COLO829 (cell line): ENCODE measurements at places on chromosomes 1 and 21.

DNA sequence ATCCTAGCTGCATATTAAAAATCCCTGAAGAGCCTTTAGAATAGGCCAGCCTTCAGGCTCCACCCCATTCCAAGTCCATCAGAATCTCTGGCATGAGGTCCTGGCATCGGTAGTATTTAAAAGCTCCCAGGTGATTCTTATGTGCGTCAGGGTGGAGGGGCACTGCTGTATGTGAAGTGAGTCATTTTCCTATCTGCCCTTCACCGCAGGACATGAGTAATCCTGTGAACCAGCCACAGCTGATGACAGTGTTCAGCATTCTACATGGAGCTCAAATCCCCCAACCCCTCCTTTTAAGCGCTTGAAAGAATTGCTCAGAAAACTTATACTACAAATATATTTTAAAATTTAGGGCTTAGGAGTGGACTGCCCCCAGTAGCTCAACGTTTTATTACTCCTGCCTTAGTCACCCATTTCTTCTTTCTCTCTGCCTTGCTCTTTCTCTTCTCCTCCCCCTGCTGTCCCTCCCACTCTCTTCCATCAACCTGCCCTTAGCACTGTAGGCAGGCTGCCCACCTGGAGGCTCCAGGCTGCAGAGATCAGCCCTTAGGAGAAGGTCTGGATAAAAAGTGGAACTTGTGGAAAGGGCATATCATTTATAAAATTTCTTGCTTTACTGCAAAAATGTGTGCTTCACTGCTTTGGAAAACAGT, 73.8 kb upstream of the ZNF281 start:
- DNase-seq, result peak; percentile 82

DNA sequence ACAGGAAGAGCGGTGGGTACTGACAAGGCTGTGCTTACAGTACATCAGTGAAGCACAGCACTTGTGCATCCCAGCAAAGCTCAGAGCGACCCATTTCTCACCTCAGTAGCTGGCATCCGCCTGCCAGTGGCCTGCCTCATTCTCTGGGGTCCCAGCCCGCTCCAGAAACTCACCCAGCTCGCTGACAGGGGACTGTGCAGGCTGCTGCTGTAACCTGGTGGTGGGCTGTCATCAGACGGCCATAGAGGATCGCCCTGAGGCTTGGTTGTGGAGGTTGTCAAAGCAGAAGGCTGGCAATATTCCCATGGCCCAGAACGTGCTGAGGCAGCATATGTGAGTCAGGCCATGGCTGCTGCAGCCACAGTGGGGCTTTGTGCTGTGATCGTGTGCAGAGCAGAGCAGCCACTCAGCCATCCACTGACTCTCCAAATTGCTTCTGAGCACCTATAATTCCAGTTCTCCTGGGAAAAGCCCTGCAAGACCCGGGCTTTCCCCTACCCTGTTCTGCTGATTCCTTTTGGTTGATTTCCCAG, 13.6 kb upstream of the GPR137B start:
- DNase-seq, result peak; percentile 96

DNA sequence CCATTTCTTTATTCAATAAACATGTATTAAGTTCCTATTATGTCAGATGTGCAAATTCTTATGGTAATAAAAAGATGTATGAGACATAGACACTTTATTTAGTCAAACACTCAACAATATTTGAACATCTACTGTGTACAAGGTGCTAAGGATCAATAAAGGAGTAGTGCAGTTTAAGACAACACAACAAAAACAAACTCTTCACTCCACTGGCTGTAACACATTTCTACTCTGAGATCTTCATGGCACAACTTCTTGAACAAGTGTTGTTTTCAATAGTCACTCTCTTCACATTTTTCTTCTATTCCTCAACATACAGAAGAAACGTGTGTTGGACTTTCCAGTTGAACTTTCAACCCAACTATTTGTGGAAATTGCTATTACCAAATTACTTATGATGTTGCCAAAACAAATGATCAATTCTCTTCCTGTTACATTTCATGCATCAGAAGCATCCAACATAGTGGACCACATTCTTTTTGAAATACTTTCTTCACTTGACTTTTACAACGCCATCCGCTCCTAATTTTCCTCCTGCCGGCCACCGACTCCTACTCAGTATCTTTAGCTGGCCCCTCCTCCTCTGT, 25.4 kb downstream of the HSD3B1 start:
- no peak for DNase-seq

DNA sequence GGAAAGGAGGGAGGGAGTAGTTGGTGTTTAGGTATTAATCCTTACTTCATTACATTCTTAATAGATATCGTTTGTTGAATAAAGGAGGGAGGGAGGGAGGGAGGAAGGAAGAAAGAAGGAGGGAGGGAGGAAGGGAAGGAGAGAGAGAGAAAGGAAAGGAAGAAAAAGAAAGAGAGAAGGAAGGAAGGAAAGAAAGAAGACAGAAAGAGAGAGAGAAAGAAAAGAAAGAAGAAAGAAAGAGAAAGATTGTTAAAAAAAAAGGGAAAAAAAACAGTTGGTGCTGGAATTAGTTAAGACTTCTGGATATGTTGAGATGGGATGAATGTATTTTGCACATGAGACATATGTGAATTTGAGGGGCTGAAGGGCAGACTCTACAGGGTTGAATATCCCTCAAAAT, 44.1 kb upstream of the ZSWIM5 start:
- no peak for DNase-seq

DNA sequence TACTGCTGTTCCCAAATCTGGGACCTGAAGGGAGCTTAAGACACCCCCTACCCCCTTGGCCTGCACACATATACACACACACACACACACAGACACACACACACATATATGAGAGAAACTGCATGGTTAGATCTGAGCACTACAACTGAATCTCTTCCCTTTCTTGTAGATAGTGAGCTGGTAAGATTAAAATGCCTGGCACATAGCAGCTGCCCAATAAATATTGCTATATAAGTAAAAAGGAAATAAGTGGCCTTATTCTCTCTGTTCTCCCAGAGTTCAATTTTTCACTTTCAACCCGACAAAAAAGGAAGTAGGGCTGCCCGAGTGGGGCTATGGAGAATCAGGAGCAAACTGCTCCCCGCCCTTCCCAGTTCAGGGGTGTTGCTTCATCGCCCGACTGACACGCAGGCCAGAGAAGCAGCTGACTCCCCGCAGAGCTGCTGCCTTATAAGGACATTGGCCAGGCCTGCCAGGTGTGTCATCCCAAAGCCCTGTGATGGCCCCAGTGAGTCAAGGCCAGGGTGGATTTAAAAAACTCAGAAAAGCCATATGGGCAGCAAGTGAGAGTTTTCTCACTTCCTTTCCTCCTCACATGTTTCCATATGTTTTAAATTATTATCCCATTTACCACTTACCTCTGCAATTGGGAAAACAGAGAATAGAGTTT, 106.5 kb upstream of the SLC44A3 start:
- no peak for DNase-seq

DNA sequence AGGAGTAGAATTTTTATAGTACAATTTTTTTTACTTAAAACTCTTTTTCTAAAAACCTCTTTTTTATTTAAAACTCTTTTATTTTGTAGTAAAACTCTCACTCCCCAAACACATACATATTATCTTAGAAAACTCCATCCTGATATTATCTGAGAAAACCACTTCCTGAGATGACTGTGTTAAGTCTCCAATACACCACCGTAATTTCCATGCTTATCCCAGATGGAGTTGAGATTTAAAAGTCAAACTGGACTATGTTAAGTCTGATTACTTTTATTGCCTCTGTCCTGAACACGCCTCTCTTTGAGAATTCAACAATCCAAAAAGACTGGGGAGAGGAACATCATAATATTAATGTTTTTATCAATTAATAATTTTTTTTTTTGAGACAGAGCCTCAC, 3.7 kb downstream of the SEC16B start:
- no peak for DNase-seq

DNA sequence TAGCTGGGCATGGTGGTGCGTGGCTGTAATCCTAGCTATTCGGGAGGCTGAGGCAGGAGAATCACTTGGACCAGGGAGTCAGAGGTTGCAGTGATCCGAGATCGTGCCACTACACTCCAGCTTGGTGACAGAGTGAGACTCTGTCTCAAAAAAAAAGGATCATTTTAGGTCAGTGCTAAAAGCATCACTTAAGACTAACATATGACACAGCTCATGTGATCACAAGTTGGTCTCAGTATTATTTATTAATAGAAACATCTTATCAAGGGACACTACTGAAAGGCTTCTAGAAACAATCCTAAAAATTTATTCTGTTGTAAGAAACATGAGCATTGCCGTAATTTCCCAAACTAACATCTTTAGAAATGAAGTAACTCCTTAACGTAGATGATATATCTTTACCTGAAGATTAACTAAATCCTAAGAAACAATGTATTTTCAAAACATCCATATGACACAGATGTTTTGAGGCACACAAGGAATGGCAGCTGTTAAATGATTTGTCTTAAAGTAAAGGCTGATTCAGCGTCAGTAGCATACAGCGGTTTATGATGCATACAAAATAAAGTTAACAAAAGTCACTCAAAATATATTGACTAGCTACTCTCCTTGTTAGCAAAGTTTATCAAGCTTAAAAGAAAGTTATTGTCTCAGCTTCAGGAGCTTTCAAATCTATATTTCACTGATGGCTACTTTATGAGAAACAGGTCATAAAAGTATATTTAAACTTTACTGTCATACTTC, 2.6 kb downstream of the NIBAN1 start:
- no peak for DNase-seq

- no peak for DNase-seq
Observed at GRCh38 chr1:219650880-219651279, 38.0 kb upstream of the ZC3H11B start.

DNA sequence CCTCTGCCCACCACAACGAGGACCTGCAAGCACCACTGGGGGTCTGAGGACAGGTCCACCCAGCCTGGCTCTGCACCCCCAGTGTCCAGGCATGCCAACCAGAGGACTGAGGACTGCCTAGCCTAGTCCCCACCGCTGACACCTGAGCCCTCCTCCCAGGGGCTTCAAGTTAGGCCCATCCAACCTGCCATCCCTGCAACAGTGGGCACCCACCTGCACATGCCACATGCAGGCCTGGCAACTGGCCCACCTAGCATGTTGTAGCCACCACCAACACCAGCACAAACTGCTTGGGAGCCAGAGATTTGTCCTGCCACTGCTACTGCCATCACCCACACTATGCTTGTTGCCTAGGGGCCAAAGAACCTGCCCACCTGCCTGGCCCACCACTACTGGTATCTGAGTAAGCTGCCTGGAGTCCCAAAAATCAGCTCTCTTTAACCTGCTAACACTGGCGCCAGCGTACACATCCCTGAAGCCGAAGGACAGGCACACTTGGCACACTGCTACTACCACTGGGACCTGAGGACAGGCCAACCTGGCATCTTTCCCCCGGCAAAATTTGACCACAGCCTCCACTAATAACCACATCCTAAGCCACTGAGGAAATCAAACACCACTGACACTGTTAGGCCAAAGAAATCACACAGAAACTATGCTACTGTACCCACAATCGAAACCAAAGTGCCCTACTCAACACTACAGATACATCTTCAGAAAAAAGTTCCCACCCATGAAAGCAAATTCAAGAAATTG, 61.5 kb downstream of the PSMG1 start:
- DNase-seq, result no peak

DNA sequence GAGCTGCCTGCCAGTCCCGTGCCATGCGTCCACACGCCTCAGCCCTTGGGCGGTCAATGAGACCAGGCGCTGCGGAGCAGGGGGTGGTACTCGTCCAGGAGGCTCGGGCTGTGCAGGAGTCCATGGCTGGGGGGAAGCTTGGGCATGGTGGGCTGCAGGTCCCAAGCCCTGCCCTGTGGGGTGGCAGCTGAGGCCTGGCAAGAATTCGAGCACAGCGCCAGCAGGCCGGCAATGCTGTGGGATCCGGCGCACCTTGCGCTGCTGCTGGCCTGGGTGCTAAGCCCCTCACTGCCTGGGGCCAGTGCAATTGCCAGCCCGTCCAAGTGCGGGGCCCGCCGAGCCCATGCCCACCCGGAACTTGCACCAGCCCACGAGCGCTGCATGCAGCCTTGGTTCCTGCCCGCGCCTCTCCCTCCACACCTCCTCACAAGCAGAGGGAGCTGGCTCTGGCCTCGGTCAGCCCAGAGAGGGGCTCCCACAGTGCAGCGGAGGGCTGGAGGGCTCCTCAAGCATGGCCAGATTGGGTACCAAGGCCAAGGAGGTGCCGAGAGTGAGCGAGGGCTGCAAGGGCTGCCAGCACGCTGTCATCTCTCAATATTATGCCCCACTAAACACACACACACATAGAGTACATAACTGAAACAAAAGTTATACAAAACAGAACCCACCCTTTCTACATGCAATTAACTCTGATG, 307.7 kb downstream of the LMO4 start:
- DNase-seq, result no peak

- no peak for DNase-seq
Observed at GRCh38 chr1:156154317-156154749, 948 bp downstream of the SEMA4A start.

- DNase-seq, result no peak
Observed at GRCh38 chr1:20666804-20667203, 5.6 kb upstream of the DDOST start.

DNA sequence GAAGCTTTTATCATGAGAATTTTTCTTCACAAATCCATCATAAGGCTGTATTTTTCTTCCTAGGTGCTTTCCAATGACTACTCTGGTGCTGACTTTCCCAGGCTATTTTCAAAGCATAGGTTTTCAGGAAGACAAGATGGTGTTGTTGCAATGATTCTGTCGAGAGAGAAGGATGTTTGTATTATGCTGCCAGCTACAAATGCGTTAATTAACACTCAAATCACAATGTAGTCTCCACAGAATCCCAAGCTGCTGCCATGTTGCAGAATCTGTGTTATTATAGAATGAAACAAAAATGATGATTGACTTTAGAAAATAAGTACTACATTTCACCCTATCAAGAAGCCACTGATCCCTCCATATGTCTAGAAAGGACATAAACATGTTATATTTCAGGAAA, 179.5 kb upstream of the MAP1LC3C start:
- DNase-seq, result no peak

- no peak for DNase-seq
Observed at GRCh38 chr1:66172272-66172671, 361.7 kb upstream of the SGIP1 start.

- no peak for DNase-seq
Observed at GRCh38 chr21:43842742-43843141, 22.3 kb upstream of the AGPAT3 start.

GRCh38 chr1:25760871-25761270, 39.1 kb upstream of the SELENON start:
- no peak for DNase-seq

GRCh38 chr1:178470411-178470960, 26.3 kb downstream of the CLEC20A start:
- no peak for DNase-seq

DNA sequence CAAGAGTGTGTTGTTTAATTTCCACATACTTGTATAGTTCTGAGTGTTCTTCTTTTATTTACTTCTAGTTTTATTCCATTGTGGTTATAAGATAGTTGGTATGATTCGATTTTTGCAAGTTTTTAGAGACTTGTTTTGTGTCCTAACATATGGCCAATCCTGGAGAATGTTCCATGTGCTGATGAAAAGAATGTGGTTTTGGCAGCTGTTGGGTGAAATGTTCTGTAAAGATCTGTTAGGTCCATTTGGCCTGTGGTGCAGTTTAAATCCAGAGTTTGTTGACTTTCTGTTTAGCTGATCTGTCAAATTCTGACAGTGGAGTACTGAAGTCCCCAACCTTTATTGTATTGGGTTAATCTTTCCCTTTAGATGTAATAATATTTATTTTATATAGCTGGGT, 19.5 kb upstream of the TIPRL start:
- no peak for DNase-seq

- no peak for DNase-seq
Observed at GRCh38 chr1:6287431-6287886, 26.6 kb upstream of the GPR153 start.

- DNase-seq, result no peak
Observed at GRCh38 chr1:178516110-178516509, 3.2 kb downstream of the TEX35 start.
